Endothelial cell of umbilical vein (primary cell): ENCODE measurements at places on chromosomes 2 and 18. TPM values are rescaled to one million over a fixed set of nuclear protein-coding genes. Genes with fewer than 3 reads are reported as not detected.

GRCh38 chr18:13218368-13218991 lies at the start of gene LDLRAD4:
Gene LDLRAD4, plus strand, starts transcription at chr18:13218760.
- H3K27me3 ChIP-seq, result peaks cover 48% of the 10 kb centered on the region
- DNase-seq, result peak; percentile 34
- no peak within 1 kb of the TSS for H3K27ac ChIP-seq
- peak within 1 kb of the TSS; percentile 55 for H3K4me3 ChIP-seq
- H3K4me1 ChIP-seq, result peaks cover 6% of the 10 kb centered on the region
- H3K36me3 ChIP-seq, result no peaks in the 10 kb centered on the region

- no peak for DNase-seq
- no peaks in the 10 kb centered on the region for H3K4me1 ChIP-seq
- peaks cover 27% of the 10 kb centered on the region for H3K36me3 ChIP-seq
- H3K27ac ChIP-seq, result no peak overlapping the region
- H3K27me3 ChIP-seq, result no peaks in the 10 kb centered on the region
These were observed 51.4 kb upstream of the DNER start for GRCh38 chr2:229765721-229766120.

- H3K4me1 ChIP-seq, result no peaks in the 10 kb centered on the region
- DNase-seq, result peak; percentile 20
- H3K27me3 ChIP-seq, result no peaks in the 10 kb centered on the region
- H3K27ac ChIP-seq, result no peak overlapping the region
- no peak overlapping the region for H3K4me3 ChIP-seq
- no peaks in the 10 kb centered on the region for H3K36me3 ChIP-seq
These were observed 186.3 kb downstream of the KCNE4 start for GRCh38 chr2:223238301-223238700.

GRCh38 chr2:10185046-10185445 lies 62.5 kb downstream of the RRM2 start:
- no peaks in the 10 kb centered on the region for H3K36me3 ChIP-seq
- H3K4me3 ChIP-seq, result no peak overlapping the region
- no peaks in the 10 kb centered on the region for H3K4me1 ChIP-seq
- DNase-seq, result peak; percentile 61
- H3K27me3 ChIP-seq, result no peaks in the 10 kb centered on the region

DNA sequence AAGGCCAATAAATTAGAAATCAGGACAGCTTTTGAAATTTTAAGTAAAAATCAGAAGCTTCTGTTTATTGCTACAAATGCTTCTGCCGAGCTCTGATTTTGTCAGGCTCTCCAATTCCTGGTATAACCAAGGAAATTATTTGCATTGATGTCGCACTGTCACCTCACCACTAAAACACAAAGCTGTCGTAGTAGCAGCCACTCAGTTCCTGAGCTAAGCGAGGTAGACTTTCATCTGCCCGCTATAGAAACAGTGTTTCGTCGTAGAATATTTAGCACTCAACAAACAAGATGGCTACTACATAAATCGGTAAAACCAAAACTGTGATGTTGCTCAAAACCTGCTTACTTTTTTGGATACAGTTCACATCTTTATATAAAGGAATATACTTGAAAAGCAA lies 141.3 kb upstream of the FOSL2 start:
- H3K4me3 ChIP-seq, result no peak overlapping the region
- no peaks in the 10 kb centered on the region for H3K27me3 ChIP-seq
- H3K27ac ChIP-seq, result no peak overlapping the region
- no peaks in the 10 kb centered on the region for H3K36me3 ChIP-seq

- DNase-seq, result peak; percentile 61
- H3K4me3 ChIP-seq, result peak overlapping the region; percentile 93
- peaks cover 9% of the 10 kb centered on the region for H3K36me3 ChIP-seq
- H3K27ac ChIP-seq, result peak overlapping the region; percentile 90
These were observed 673 bp downstream of the PCBP1 start for GRCh38 chr2:70087702-70088597.

GRCh38 chr2:201344663-201345366 lies 12.3 kb downstream of the FLACC1 start:
- no peak overlapping the region for H3K4me3 ChIP-seq
- H3K36me3 ChIP-seq, result no peaks in the 10 kb centered on the region
- no peak for DNase-seq
- H3K27me3 ChIP-seq, result no peaks in the 10 kb centered on the region
- H3K4me1 ChIP-seq, result no peaks in the 10 kb centered on the region
- no peak overlapping the region for H3K27ac ChIP-seq

- no peaks in the 10 kb centered on the region for H3K27me3 ChIP-seq
- no peaks in the 10 kb centered on the region for H3K4me1 ChIP-seq
- H3K4me3 ChIP-seq, result no peak overlapping the region
- DNase-seq, result no peak
- H3K27ac ChIP-seq, result no peak overlapping the region
These were observed 670.3 kb downstream of the GALR1 start for GRCh38 chr18:77919923-77920322.

- H3K4me1 ChIP-seq, result peaks cover 27% of the 10 kb centered on the region
- no peaks in the 10 kb centered on the region for H3K27me3 ChIP-seq
- no peak for DNase-seq
- H3K36me3 ChIP-seq, result no peaks in the 10 kb centered on the region
- no peak overlapping the region for H3K27ac ChIP-seq
- H3K4me3 ChIP-seq, result no peak overlapping the region
These were observed 1.3 kb upstream of the CLIP4 start for GRCh38 chr2:29113891-29114321.

DNA sequence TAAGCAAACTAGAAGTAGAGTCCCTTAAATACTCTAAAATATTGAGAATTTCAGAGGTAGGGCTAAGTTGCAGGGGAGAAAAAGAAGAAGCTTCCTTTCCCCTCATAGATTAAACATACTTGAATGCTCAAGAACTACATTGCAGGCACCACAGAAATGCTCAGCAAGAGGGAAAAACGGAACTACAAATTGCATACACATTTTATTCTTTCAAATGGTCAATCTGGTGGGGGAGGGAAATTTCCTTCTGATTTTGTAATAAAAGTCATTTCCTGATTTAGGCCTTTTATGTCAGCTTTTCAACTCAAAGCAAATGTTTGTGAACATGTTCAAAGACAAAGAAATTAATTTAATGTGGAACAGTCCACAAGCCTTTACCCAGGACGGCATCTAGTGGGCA lies 33.0 kb downstream of the FARSB start:
- no peak for DNase-seq
- H3K4me3 ChIP-seq, result no peak overlapping the region
- H3K27me3 ChIP-seq, result no peaks in the 10 kb centered on the region
- no peaks in the 10 kb centered on the region for H3K4me1 ChIP-seq
- H3K27ac ChIP-seq, result no peak overlapping the region
- H3K36me3 ChIP-seq, result peaks cover 7% of the 10 kb centered on the region

Gene CENPA
- 33.1 and 34.1 TPM in 2 replicates for total RNA-seq

Gene SOS1
- total RNA-seq, result 29.3 and 32.5 TPM in 2 replicates

Gene B4GALT6
- 24.2 and 25.2 TPM in 2 replicates for total RNA-seq

Gene PRSS56
- not detected in 2 replicates for total RNA-seq

Gene HK2
- total RNA-seq, result 11.0 and 13.0 TPM in 2 replicates
